ENCODE measurements at places on chromosomes 2 and 18. TPM values are rescaled to one million over a fixed set of nuclear protein-coding genes. Genes with fewer than 3 reads are reported as not detected.

DNA sequence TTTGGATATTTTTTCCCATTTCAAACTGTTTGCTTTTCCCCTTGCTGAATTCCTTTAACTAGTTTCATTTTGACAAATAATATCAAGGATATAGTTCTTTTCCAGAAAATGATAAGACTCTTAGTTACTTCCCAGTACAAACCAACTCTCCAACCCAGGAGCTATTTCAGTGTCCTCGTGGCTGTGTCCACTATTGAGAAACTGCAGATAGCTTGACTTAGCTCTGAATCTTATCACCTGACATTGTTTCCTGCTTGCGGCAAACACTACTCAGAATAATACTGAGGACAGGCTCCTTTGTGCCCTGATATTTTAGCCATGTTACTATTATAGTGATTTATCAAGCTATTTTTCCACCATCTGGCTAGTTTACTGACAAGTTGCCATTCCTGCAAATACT lies 74.6 kb downstream of the KLF7 start:
- H3K4me3 ChIP-seq, result no peak overlapping the region
- peaks cover 3% of the 10 kb centered on the region for H3K36me3 ChIP-seq
- peaks cover 9% of the 10 kb centered on the region for H3K4me1 ChIP-seq
- H3K27me3 ChIP-seq, result no peaks in the 10 kb centered on the region
- no peak overlapping the region for H3K27ac ChIP-seq

GRCh38 chr2:81396417-81397019 lies 1092.0 kb upstream of the LRRTM1 start:
- no peak for DNase-seq
- H3K4me1 ChIP-seq, result peaks cover 33% of the 10 kb centered on the region

- H3K4me3 ChIP-seq, result no peak overlapping the region
- no peaks in the 10 kb centered on the region for H3K27me3 ChIP-seq
- no peak overlapping the region for H3K27ac ChIP-seq
- DNase-seq, result no peak
Measured at GRCh38 chr2:237137626-237138323, 52.1 kb downstream of the COPS8 start.

- H3K4me1 ChIP-seq, result peaks cover 7% of the 10 kb centered on the region
- no peaks in the 10 kb centered on the region for H3K27me3 ChIP-seq
- peaks cover 1% of the 10 kb centered on the region for H3K36me3 ChIP-seq
- H3K27ac ChIP-seq, result no peak overlapping the region
- no peak for DNase-seq
- no peak overlapping the region for H3K4me3 ChIP-seq
Measured at GRCh38 chr18:37207343-37207742, 358.3 kb downstream of the CELF4 start.

GRCh38 chr18:29560270-29560669 lies 1383.3 kb upstream of the CDH2 start:
- H3K27ac ChIP-seq, result peak overlapping the region; percentile 34
- no peak for DNase-seq
- no peaks in the 10 kb centered on the region for H3K36me3 ChIP-seq
- H3K4me1 ChIP-seq, result peaks cover 6% of the 10 kb centered on the region
- no peak overlapping the region for H3K4me3 ChIP-seq
- H3K27me3 ChIP-seq, result no peaks in the 10 kb centered on the region

Gene KLHL14
- total RNA-seq, result 0.11 TPM
